ENCODE measurements at places on chromosomes 4 and X.

DNA sequence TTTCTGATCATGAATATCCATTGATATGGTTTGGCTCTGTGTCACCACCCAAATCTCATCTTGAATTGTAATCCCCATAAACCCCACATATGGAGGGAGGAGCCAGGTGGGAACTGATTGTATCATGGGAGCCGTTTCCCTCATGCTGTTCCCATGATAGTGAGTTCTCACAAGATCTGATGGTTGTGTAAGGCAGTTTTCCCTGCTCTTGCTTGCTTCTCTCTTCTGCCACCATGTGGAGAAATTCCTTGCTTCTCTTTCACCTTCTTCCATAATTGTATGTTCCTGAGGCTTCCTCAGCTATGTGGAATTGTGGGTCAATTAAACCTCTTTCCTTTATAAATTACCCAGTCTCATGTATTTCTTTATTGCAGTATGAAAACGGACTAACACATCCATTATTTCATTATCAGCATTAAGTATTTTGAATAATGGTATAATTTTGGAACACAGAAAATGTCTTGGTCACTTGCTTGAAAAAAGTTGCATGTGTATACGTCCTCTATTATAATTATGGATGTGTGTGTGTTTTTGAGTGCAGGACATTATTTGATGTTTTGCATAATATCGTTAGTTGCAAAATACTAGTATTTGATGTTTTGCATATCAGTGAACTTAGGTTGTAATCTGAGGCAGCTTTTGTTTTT lies 334.6 kb downstream of the PCDH10 start:
- DNase-seq = peak; percentile 45

DNA sequence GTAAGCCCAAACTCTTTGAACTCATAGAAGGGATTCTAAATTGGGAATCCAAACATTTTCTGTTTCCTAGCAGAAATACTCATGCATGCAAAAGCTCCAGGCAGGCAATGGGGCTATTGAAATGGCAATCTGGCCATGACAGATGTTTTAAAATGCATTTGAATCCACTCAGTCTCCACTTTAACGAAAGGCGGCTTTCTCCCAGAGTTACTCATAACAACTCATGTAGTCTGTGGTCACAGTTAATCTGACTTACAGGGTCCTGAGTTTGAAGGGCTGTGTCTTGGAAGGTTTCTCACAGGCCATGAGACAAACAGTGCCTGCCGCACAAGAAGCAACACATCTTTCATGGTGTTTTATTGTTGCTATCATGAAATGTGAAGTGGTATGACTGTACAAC lies 185.7 kb downstream of the AMELX start:
- no peak for DNase-seq

DNA sequence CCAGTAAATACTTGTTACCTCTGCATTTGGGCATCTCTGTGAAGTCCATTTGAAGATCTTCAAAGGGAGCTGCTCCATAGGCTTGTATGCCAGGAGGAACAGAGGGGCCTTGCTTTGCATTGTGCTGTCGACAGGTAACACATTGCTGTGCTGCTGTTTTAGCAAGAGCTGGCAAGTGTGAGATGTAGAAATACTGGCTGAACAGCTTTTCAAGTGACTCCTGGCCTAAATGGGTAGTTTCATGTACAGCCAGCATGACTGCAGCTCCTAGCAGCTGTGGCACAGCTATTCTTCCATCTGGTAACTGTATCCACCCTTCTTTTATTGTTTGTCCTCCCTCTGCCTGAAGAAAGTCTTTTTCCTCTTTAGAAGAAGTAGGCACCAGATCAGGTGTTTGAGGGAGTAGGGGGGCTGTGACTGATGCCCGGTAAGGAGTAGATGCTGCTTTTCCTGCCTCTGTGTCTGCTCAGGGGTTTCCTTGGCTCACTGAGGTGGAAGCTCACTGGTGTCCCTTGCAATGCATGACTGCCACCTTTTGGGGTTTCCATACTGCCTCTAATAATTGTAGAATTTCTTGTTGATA lies 965.3 kb downstream of the CCSER1 start:
- DNase-seq = peak; percentile 61

- peak; percentile 55 for DNase-seq
Measured at GRCh38 chrX:120205816-120206753, 44.5 kb upstream of the ZBTB33 start.

GRCh38 chr4:77917601-77918000 lies 55.0 kb downstream of the MRPL1 start:
- DNase-seq = no peak

DNA sequence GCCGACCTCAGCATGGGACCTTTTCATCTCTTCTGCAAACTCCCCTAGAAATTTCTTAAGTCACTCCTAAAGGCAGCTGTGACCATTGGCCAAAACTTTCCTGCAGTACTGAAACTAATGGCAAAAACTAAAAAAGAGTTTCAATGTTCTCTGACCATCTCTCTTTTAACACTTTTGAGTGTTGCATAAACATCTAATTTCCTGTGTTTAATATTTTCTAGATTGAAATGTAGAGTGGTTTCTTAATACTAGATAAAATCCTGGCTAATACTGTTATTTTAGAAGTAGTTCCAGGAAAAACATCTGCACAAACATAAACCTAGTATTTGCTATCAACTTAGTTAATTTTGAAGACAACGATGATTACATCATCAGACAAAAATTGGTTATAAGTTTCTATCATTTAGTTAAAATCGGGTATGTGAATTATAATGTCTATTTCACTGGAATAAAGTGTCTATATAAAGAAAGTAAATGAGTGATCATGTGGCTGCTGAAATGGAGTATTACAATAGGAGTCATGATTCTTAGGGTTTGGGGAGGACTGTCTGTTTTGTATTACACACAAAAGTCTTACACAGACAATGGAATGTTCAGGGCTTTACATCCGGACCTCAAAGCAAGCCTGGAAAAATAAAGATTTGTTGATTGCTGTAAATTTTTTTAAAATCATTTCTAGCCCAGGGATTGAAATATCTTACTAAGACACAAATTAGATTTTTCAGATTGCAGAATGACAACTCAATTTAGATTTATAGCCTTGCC lies 1323.4 kb downstream of the C4orf33 start:
- DNase-seq = no peak

- no peak for DNase-seq
Measured at GRCh38 chr4:67204441-67204840, 340.9 kb downstream of the CENPC start.

GRCh38 chrX:102835504-102836146 lies 101.4 kb upstream of the RAB40AL start:
- DNase-seq = peak; percentile 53

GRCh38 chr4:157792716-157793115 lies 380.1 kb downstream of the GASK1B start:
- no peak for DNase-seq

GRCh38 chrX:7574325-7574724 lies 268.6 kb upstream of the VCX start:
- DNase-seq = peak; percentile 38

DNA sequence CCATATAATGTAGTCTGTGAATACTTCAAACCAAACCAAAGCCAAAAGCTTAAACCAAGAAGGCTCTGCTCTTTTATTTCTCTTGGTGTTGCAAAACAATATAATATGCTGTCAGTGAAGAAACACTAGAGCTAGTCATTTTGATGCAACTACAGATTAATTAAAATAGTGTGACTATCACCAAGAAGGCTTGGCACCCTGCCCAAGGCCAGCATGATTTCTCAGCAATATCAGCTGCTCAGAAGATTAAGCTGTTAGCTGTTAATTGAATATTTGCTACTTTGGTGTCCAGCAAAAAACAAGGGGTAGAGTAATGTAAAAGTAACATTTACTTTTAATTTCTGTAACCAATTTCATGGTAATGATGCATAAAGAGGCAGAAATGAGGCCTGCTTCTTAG lies 104.9 kb upstream of the PRPS2 start:
- DNase-seq = no peak

GRCh38 chr4:104210420-104210819 lies 284.3 kb downstream of the CXXC4 start:
- no peak for DNase-seq

DNA sequence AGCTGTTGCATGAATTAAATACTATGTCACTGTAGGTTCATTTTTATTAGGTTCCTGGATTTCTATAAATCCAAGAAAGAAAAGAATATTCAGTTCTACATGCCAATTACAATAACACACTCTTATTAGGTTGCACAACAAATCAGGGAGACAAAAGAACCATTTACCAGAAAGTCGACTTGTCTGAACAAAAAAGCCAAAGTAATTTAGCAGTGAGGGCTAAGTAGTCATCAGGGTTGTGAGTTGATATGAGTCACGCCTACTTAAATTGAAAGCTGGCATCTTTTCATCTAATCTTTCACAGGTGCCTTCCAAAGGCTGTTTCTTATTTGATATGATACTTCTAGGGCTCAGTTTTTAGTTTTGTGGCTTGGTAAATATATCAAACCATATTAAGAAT lies 25.4 kb upstream of the GNRHR start:
- peak; percentile 67 for DNase-seq

- DNase-seq = peak; percentile 56
Measured at GRCh38 chr4:54384563-54384962, 155.5 kb downstream of the PDGFRA start.

DNA sequence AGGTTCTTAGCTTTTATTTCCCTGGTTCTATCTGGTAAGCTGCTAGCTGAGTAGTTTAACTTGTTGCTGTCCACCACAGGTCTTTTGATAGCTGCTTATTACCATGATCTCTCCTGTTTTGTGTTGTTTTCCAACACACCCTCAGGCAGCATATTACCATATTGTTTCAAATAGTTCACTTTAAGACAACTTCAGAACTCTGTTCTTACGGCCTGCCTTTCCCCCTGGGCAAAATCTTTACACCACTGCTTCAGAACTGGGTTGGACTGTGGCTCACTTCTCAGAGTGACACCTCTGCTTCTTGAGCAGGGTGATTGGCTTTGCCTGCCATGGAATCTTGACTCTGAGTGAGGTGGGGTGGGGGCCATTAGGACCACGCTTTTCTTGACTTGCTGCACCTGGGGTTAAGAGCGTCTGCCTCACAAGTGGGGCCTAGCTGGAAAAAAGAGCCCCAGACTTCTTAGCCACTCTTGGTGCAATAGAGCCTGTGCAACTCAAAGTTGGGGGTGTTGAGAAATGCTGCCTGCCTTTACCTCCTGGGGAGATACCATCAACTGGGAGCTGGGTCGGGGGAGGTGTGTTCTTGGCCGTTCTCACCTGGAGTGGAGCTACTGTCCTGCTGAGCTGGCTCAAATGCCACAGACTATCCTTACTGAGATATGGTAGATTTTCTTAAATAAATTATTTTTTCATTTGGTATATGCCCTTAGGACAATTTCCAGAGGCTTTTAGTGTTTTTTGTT lies 23.4 kb downstream of the USP9X start:
- DNase-seq = no peak

GRCh38 chrX:153063315-153063714 lies 7.0 kb downstream of the PNMA3 start:
- DNase-seq = no peak

GRCh38 chr4:13523105-13523477 lies 21.2 kb downstream of the NKX3-2 start:
- DNase-seq = no peak

GRCh38 chr4:33628296-33628695 lies 2616.0 kb downstream of the ARAP2 start:
- DNase-seq = no peak

- DNase-seq = no peak
Measured at GRCh38 chrX:56233682-56234081, 1.5 kb downstream of the KLF8 start.

- no peak for DNase-seq
Measured at GRCh38 chr4:128775477-128775876, 34.0 kb upstream of the JADE1 start.

DNA sequence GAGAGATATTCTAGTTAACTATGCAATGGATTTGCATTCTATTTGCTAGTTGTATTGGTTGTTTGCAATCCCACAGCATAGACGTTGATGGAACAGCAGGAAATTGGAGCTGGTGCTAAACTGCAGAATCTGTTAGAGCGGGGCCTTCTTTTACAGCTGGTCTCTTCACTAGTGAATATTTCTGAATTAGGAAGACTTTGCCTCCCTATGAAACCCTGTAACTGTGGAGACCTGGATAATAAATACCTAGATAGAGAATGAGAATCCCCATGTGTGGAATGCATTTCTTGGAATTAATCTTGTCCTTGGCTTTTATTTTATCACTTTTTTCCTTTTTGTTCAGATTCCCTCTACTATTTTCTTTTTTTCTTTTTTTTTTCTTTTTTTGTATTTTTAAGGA lies 109.7 kb downstream of the SHROOM3 start:
- DNase-seq = no peak

- DNase-seq = no peak
Measured at GRCh38 chrX:333611-334311, 15.2 kb upstream of the GTPBP6 start.

GRCh38 chrX:106901781-106902219 lies 1.3 kb downstream of the RIPPLY1 start:
- DNase-seq = no peak

DNA sequence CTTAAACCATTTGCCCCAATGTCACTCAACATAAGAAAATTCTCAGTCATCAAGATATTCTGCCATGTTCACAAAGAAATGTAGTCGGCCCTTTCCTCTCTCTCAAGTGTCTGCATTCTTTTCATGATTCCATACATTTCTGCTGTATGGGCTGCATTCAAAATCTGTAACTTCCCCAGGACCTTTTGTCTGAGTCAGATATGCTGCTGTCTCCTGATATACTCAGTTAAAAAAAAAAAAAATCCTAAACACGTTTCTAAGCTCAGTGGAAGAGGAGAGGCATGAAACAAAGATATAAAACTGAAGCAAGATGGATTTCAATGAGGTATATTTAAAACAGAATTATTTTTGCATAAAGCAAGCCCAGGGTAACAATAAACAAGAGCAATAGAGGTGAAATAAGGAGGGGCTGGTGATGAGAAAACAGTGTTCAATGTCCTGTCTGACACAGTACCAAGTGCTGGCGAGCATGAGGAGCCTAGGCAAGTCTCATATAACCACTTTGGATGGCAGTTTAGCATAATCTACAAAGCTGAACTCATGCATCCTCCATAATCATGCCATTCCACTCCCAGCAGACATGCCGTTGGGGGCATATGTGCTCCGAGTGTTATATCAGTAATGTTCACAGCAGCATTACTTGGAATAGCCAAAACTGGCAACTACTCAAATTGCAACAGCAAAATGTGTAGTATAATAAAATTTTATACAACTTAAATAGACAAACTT lies 76.7 kb downstream of the MANBA start:
- DNase-seq = no peak

DNA sequence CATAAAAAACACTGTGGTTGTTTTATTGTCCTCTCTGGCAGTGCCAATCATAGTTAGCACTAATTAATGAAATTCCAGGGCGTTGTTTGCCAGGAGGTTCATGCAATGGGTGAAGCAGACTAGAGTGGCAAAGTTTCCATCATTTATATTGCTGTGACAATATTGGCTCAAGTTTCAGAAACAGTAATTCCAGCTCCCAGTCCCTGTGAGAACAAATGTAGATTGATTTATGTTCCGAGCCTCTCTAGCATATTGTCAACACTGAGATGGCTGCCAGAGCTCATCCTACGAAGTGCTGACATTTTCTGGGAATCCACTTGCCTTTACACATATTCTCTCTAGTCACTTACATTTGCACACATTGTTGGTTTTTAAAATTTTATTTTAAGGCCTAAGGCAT lies 440.0 kb upstream of the IGFBP7 start:
- no peak for DNase-seq

GRCh38 chr4:128286474-128287058 lies 1.0 kb downstream of the PGRMC2 start:
- DNase-seq = peak; percentile 50

GRCh38 chrX:130171446-130172126 lies at the start of gene RAB33A:
Gene RAB33A (plus strand): TSS chrX:130171962. CDS start chrX:130172063, 101 bp downstream.
- DNase-seq = no peak

Data from PC-3 (cell line).